A549 treated with AZD2906 at 1 μM for 4 hours (cell line): ENCODE measurements at places on chromosomes 16 and 17. TPM values are rescaled to one million over a fixed set of nuclear protein-coding genes. Genes with fewer than 3 reads are reported as not detected.

The ADAD2 gene
- total RNA-seq = 0.05 TPM in 1 of 5 replicates, not detected in the others

The KRTAP9-4 gene
- not detected in 5 replicates for total RNA-seq

The ASPA gene
- total RNA-seq = not detected in 5 replicates

The SRL gene
- total RNA-seq = 0.03 to 0.08 TPM (median 0.06 TPM) in 5 replicates

The CDYL2 gene
- 0.34 to 0.61 TPM (median 0.41 TPM) in 5 replicates for total RNA-seq

The KRTAP16-1 gene
- not detected in 5 replicates for total RNA-seq

The CCL14 gene
- not detected in 5 replicates for total RNA-seq

The LIG3 gene
- 15.2 to 21.4 TPM (median 17.3 TPM) in 5 replicates for total RNA-seq

The SOX8 gene
- 1.9 to 3.6 TPM (median 3.0 TPM) in 5 replicates for total RNA-seq

The KIFC3 gene
- 111 to 139 TPM (median 132 TPM) in 5 replicates for total RNA-seq

The KRT17 gene
- 0.66 to 1.3 TPM (median 1.00 TPM) in 5 replicates for total RNA-seq

The PTX4 gene
- 0.03 TPM in 1 of 5 replicates, not detected in the others for total RNA-seq

The ANKRD40CL gene
- not detected in 5 replicates for total RNA-seq

The HSD11B2 gene
- 2.1 to 2.7 TPM (median 2.1 TPM) in 5 replicates for total RNA-seq

The OTOP2 gene
- 0.05 to 0.06 TPM in 2 of 5 replicates, not detected in the others for total RNA-seq

The CDK10 gene
- total RNA-seq = 36.6 to 72.3 TPM (median 51.8 TPM) in 5 replicates

The TLCD3B gene
- total RNA-seq = 0.22 to 0.39 TPM (median 0.26 TPM) in 5 replicates

The FOXL1 gene
- total RNA-seq = 1.3 to 2.1 TPM (median 2.0 TPM) in 5 replicates

The ZNF689 gene
- total RNA-seq = 8.2 to 9.0 TPM (median 8.4 TPM) in 5 replicates

The DHRS13 gene
- total RNA-seq = 6.3 to 7.9 TPM (median 7.2 TPM) in 5 replicates

The ZNF19 gene
- 1.2 to 2.1 TPM (median 1.9 TPM) in 5 replicates for total RNA-seq

The NPB gene
- total RNA-seq = 0.33 to 0.67 TPM (median 0.49 TPM) in 5 replicates

The MT1G gene
- not detected in 5 replicates for total RNA-seq

The ATP1B2 gene
- total RNA-seq = 0.15 to 0.33 TPM (median 0.22 TPM) in 5 replicates

The PRR35 gene
- 0.08 to 0.28 TPM (median 0.26 TPM) in 5 replicates for total RNA-seq

The TRIM72 gene
- total RNA-seq = 0.01 to 0.06 TPM (median 0.02 TPM) in 5 replicates

The KRT32 gene
- total RNA-seq = 0.06 to 0.09 TPM (median 0.08 TPM) in 3 of 5 replicates, not detected in the others

The GCGR gene
- total RNA-seq = 0.14 to 0.55 TPM (median 0.34 TPM) in 5 replicates

The RNF43 gene
- 0.26 to 0.45 TPM (median 0.34 TPM) in 5 replicates for total RNA-seq

The GALR2 gene
- 1.1 to 2.1 TPM (median 1.7 TPM) in 5 replicates for total RNA-seq

The MYH1 gene
- total RNA-seq = not detected in 5 replicates

The TP53TG3B gene
- total RNA-seq = 0.14 to 0.29 TPM in 2 of 5 replicates, not detected in the others

The MYH11 gene
- 0.01 to 0.22 TPM (median 0.02 TPM) in 5 replicates for total RNA-seq

The FSCN2 gene
- 0.86 to 1.6 TPM (median 1.3 TPM) in 5 replicates for total RNA-seq

The COQ9 gene
- 40.3 to 51.4 TPM (median 49.7 TPM) in 5 replicates for total RNA-seq

The NRN1L gene
- total RNA-seq = 0.15 to 0.24 TPM (median 0.20 TPM) in 4 of 5 replicates, not detected in the other

The KRTAP17-1 gene
- total RNA-seq = not detected in 5 replicates

The MRPL45 gene
- 58.4 to 63.0 TPM (median 60.6 TPM) in 5 replicates for total RNA-seq
